ENCODE measurements at places on chromosomes 2 and 18.

- no peak for DNase-seq
Measured at GRCh38 chr2:230898713-230899091, 26.3 kb downstream of the GPR55 start.

- DNase-seq = no peak
Measured at GRCh38 chr2:121017396-121017795, 267.6 kb downstream of the TFCP2L1 start.

DNA sequence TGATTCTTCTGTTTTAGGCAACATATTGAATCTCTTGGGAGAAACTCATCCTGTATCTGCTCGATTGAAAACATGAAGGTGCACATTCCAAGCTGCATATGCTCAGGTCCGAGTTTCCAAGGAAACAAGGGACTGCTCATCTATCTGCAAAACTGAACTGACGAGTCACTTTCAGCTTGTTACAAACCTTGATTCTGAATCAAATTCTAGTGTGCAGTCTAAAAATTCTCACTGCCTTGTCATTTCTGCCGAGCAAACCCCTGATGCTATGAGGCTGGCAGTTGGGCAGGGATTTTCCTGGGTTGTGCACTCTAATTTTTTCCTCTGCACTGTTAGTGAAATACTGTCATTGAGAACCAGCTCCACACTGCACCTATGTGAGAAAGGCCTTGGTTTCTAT is 101.3 kb upstream of the ETAA1 start:
- DNase-seq = peak; percentile 10

- DNase-seq = no peak
Measured at GRCh38 chr2:99719102-99719501, 229.3 kb upstream of the REV1 start.

DNA sequence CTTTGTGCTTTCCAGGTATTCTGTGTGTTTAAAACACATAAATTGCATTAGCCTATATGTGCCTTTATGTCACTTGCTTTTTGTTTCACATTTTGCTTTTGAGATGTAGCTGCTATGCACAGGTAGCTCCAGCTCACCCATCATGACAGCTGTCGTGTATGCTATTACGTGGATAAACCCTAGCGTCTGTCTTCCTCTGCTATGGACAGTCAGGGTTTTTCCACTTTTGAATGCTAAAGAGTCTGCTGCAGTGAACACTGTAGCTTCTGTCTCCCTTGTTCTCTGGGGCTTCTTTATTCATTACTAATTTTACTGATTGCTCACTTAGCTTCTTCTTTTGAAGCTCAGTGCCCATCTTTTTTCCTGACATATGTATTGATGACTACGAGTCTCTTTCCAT is 24.7 kb upstream of the MBP start:
- no peak for DNase-seq

GRCh38 chr2:135792401-135793150 is 44.4 kb downstream of the LCT start:
- no peak for DNase-seq

DNA sequence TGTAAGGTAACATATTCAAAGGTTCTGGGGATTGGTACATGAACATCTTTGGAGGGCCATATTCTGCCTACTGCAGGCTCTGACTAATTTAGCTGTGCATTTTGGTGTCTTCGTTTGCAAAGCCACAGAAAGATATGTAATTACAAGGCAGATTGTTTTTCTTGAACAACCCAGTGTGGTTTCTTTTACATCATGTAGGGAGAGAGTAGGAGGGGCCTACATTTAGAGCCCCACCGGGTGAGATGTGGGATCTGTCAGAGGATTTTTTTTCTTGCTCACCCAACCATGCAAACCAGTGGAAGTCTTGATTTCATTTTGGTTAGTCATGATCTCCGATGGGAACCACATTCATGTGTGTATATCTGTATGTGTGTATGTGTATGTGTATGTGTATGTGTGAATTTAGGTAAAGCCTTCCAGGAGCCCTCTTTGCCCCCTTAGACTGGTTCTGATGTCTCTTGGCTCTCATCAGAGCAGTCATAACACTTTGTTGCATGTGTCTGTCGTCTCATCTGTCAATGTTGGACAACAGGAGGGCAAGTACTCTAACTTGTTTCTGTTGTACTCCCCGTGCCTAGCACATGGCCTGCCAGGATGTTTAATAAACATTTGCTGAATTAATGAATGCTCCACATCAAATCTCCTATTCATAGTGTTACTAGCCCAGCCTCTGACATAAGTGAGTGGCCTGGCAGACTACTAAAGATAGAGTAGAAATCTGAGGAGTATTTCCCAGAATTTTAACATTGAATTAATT is 239.9 kb downstream of the MTX2 start:
- DNase-seq = peak; percentile 15

DNA sequence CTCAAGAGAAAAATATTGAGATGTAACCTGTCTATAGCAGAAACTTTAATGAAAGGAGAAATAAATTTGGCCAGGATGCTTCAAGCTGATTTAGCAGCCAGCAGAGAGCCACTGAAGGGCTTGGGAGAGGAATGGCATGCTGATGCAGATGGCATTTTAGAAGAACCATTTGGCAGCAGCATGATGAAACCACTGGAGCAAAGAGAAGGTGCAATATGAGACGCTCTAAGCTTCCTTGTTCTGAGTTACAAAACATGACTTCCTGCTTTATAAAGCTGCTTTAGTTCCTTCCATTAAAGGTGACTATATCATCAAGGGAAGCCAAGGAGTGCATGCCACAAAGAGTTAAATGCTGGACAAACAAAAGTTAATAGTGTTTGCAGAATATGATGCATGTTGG is 189.7 kb downstream of the PID1 start:
- no peak for DNase-seq

- no peak for DNase-seq
Measured at GRCh38 chr2:129318581-129319421, 660.7 kb upstream of the RAB6C start.

DNA sequence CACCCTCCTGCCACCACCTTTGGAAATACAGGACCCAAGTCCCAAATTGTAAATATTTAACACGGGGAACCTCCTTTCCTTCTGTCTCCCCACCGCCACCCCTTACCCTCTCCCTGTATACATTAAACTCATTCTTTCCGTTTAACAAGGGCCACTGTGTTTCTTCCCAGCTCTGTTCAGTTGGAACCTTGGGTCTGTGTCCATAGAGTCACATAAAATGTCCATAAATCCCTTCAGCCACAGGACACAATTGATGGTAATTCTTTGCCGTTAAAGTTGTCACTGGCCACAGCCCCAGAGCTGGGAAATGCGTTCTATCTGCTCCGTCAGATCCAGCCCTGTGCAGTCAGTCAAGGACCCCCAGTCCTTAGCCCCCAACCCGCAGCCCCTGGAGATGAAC is 49.9 kb upstream of the FZD7 start:
- DNase-seq = no peak

- no peak for DNase-seq
Measured at GRCh38 chr2:67783026-67783425, 279.8 kb downstream of the C1D start.

DNA sequence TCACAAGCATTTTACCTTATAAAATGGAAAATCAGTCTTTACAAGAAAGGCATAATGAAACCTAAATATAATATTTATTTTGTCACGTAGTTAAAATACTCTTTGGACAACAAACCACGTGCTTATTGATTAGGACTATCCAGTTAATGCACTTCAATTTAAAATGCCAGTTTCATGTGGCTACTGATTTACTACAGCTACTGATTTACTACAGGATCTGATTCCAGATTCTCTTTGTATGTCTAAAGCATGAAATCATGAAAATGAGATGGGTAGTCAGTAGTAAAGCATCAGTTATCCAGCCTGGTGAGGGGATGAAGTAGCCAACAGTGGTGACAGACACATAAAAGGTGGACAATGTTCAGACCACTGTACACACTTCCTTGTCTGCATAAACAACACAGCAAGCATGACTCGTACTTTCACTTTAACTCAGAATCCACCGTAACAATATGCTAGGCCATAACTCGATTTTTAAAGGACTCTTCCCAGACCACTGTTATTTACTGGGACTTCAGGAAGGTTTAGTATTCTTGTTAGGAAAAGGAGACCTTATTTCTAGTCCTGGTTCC is 24.9 kb downstream of the ACAA2 start:
- DNase-seq = peak; percentile 47

GRCh38 chr18:58970943-58971790 is 106.5 kb downstream of the ZNF532 start:
- DNase-seq = no peak

- DNase-seq = peak; percentile 45
Measured at GRCh38 chr2:111919794-111920608, 21.6 kb downstream of the MERTK start.

- peak; percentile 98 for DNase-seq
Measured at GRCh38 chr2:191171708-191172355, 21.0 kb upstream of the STAT4 start.

DNA sequence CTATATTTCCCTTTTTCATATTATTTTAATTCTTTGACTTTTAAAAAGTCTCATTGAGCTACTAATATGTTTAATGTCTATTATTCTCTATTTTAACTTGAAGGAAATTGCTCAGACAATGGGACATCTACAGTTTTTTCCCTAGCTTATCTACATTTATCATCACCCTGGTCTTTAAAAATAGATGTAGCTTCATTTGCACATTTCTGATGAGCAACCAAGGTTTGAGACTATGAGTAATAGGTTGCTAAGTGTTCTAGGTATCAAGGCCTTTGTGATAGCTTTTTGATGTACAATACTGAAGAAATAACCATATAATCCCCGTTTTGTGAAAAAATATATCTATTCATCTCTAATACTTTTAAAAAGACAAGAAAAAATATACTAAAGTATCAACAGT is 47.0 kb downstream of the STAT4 start:
- no peak for DNase-seq

DNA sequence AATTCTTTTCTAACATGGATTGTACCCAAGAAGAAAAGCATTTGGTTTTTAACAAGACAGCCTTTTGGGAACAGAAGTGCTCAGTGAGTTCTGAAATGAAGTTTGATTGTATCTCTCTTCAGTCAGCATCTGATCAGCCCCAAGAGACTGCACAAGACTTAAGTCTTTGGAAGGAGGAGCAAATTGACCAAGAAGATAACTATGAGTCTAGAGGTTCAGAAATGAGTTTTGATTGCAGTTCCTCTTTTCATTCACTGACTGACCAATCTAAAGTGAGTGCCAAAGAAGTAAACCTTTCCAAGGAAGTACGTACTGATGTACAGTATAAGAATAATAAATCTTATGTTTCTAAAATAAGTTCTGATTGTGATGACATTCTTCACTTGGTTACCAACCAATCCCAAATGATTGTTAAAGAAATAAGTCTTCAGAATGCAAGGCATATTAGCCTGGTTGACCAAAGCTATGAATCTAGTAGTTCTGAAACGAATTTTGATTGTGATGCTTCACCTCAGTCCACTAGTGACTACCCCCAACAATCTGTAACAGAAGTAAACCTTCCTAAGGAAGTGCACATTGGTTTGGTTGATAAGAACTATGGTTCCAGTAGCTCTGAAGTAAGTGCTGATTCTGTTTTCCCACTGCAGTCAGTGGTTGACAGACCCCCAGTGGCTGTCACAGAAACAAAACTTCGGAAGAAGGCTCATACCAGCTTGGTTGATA is 31.2 kb downstream of the ZDBF2 start:
- DNase-seq = no peak

- no peak for DNase-seq
Measured at GRCh38 chr2:73007991-73008765, 63.3 kb downstream of the SFXN5 start.

DNA sequence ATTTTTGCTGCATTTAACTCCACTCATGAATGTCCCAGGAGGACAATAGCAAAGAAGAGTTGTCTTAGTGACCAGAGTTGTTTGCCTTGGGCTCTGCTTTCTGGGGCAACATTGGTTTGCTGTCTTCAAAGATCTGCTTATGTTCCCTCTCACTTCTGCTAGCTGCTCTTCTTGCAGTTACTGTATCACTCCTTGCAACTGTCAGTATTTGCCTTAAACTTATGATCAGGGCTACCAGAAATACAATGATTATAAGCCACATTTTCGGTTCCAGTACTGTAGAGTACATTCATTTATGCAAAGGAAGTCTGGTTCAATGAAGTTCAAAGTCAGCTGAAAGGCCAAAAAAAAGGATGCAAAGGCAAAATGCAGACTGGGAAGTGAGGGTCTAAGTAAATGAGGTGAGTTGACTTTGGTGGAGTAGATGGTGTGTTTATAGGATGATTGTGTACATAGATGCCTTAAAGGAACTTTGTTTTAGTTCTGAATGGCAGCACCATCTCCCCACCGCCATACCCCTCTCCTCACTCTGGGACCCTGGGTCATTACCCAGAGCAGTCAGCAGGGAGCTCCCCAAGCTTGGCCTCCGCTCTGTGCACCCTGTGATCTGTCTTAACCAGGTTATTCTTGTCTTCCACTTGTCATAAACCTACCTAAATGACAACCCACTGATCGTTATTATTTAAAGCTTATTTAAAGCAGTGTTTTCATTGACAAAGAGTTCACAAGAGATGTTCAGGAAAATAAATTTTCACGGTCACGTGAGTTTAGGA is 236.0 kb downstream of the DOK6 start:
- DNase-seq = no peak

DNA sequence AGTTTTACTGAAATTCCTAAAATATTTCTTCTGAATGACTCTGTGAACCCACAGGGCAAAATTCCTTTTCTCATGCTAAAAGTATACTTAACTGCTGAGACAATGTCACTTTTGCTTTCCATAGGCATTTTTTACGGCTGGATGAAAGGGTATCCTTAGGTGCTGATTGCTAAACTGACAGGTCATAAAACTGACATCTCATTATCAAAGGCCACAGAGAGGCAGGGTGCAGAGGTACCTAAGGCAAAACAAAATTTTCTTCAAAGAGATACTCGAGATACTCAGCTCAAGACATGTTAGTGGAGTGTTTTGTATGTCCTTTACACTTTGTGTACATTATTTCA is 62.0 kb upstream of the WDR75 start:
- no peak for DNase-seq

DNA sequence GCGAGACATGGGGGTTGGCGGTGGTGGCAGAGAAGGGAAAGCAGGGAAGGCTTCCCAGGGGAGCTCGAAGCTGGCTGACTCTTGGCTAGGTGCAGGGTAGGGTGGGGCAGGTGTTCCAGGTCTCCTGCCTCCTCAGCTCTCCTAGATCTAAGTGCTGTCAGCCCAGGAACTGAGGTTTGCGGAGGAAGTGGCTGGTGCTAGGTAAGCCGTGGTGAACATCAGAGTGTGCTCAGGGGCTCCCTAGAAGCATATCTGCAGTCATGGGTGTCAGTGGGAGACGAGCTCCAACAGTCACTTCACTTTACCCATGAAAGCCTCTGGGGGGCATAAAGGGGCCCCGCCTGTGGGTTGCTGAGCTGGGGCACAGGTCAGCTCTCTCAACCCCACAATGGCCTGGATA is 34.1 kb downstream of the ARHGEF4 start:
- no peak for DNase-seq

- no peak for DNase-seq
Measured at GRCh38 chr18:75034937-75035336, 174.0 kb downstream of the PTGR3 start.

- DNase-seq = no peak
Measured at GRCh38 chr2:8628866-8629209, 53.0 kb upstream of the ID2 start.

DNA sequence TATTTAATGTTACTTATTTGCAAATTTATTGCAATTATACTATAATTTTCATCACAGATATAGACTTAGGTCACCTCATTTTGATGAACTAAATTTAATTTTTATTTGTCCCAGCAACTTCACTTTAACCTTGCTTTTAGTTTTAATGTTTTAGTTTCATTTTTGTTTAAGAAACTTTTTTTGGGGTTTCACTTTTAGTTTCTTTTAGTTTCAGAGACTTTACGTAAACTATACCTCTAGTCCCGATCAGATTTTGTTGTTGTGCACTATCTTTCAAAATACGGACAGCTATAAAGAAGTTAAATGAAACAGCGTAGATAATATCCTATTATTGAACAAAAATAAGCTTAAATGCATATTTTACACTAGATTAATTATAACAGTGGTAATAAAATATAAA is 460.5 kb downstream of the ERBB4 start:
- DNase-seq = no peak
